ENCODE measurements at places on chromosomes 11 and 22.

DNA sequence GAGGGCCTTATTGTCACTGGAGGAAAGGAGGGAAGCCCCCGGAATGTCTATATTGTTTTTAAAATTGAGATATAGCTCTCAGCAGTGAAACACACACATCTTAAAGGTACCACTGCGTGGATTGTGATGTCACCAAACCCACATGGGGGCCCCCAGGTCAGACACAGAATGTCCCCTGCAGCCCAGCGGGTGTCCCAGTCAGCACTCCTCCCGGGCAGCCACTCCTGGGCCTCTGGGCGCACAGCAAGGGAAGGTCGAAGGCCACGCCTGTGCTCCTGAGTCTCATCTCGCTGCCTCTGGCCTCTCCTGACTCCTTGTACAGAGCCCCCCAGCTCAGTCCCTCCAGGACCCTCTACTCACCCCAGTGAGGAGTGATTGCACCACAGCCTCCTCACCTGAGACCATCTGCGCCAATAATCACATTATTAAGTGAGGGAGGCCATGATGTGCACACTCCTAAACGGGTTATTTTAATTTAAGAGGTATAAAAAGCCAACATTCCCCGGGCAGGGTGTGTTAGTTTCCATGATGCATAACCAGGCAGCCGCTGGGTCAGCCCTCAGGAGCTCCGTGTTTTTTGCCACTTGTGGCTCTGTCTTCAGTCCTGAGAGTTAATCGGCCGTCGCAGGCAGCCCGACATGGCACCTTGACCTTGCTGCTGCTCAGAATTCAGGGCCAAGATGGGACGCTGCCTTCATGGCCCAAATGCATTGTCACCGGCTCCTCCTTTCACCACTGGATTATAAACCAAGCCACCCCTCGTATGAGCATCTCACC is 1089.3 kb downstream of the BRD1 start:
- no peak for DNase-seq

- DNase-seq, result no peak
Observed at GRCh38 chr22:23093051-23093788, 22.9 kb downstream of the GNAZ start.

GRCh38 chr11:9073466-9074225 is 17.8 kb downstream of the SCUBE2 start:
- no peak for DNase-seq

DNA sequence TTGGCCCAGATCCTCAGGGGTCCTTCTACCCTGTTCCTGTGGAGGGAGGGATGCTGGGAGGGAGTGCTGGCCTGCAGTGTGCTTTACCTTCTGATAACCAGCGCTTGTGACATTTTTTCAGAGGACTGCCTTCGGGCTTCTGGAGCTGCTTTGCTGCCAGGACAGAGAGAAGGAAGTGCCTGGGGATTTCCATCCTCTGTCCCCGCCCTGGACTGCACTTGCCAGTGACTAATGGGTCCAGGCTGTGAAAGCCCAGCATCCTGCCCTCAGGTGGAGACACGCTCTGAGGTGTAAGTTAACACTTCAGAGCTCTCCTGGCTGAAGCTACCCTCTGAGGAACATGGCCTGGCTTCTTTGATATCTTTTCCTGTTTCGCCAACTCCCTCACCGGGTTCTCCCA is 158.7 kb upstream of the SYT13 start:
- no peak for DNase-seq

- no peak for DNase-seq
Observed at GRCh38 chr22:42258126-42258525, 12.3 kb downstream of the TCF20 start.

GRCh38 chr11:83836883-83837654 is 550.9 kb upstream of the CCDC90B start:
- peak; percentile 34 for DNase-seq

DNA sequence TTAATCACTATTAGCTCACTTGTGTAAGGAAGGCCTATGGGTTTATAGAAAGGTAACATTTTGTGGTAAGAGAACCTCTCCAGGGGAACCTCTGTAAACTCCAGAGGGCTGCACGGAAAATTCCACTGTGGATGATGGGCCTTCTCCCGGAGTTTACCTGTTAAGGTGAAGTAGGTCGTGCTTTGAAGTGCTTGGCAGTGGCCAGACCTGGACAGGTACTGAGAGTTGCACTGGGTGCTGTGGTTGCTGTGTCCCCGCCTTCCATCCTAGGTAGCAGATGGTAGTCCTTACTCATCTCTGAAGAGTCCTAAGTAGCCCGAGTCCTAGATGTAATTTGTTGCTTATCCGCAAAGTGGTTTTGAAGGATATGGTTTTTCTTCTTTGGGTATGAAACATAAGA is 133.4 kb downstream of the TEAD1 start:
- no peak for DNase-seq

DNA sequence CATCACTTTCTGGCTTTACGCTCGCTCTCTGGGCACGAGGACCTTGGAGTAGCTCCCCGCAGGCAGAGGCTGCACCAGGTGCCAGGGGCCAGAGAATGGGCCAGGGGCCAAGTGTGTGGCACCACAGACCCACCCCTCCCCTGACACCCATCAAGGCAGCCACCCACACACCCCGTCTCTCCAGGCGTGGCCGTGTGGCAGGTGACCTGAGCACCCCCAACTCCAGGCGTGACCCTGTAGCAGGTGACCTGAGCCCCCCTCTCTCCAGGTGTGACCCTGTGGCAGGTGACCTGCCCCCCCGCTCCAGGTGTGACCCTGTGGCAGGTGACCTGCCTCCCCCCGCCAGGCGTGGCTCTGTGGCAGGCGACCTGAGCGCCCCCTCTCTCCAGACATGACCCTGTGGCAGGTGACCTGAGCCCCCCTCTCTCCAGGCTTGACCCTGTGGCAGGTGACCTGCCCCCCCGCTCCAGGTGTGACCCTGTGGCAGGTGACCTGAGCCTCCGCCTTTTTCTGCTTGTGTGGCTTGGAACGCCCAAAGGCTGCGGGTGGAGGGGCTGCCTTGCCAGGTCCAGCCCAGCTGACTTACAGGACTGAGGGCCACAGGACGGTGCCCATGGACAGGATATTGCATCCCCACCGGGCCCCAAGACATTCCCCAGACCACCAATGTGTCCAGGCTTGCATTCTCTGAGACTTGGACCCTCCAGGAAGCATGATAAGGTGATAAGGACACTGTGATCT is 667.2 kb downstream of the BRD1 start:
- no peak for DNase-seq

DNA sequence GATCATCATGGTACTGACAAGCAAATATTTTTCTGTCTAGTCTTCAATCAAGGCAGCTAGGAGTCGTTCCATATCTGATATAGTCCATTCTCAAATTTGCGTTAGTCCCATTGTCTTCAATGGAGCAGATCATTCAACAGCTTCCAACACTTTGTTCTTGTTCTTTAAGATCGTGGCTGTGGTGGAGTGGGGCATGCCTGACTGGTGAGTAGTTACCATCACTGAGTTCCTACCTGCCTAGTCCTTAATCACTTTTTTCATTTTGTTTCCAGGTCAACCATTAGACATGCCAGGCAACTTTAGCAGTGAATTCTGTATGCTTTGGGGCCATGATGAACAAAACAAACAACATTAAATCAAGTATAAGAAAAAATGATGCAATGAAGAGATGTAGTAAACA is 693.1 kb upstream of the KIRREL3 start:
- DNase-seq, result no peak

- DNase-seq, result no peak
Observed at GRCh38 chr11:120658071-120658423, 146.5 kb downstream of the GRIK4 start.

GRCh38 chr22:39348909-39349505 is 784 bp upstream of the SYNGR1 start:
- no peak for DNase-seq

GRCh38 chr22:50581031-50581949 is 1.4 kb downstream of the CHKB start:
- DNase-seq, result no peak

- DNase-seq, result no peak
Observed at GRCh38 chr11:64362339-64362738, 3.4 kb downstream of the RPS6KA4 start.

DNA sequence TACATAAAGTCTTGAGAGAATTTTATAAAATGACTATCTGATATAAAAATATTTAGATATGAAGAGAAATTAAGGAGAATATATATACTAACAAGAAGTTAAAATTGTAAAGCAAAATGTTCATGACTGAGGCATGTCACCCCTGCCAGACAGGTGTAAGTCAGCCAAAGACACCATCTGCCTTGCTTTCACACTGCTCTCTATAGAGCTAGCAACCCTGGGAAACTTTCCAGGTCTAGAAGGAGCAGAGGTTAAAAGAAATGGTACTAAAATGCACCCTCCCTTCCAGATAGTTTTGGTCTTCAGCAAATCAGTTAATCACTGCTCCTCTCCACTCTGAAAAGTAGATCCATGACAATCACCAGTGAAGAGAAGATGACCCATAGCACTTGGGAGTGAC is 16.5 kb downstream of the PPP2R1B start:
- no peak for DNase-seq

GRCh38 chr11:104926771-104927611 is 28.7 kb upstream of the CASP12 start:
- no peak for DNase-seq

DNA sequence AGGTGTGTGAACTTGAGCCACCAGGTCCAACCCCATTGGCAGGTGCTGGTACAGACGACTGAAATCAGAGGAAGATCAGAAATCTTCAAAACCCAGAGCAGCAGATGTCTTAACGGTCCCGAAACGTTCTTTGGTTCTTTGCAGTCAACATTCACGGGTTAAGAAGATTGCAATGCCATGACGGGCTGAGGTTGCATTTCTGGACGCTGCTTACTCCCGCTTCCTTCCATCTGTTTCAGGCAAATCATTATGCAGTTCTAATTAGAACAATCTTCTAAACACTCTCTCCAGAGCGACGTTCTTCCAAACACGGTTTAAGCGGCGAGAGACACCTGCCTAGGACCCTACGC is 492 bp upstream of the LUZP2 start:
- DNase-seq, result no peak

DNA sequence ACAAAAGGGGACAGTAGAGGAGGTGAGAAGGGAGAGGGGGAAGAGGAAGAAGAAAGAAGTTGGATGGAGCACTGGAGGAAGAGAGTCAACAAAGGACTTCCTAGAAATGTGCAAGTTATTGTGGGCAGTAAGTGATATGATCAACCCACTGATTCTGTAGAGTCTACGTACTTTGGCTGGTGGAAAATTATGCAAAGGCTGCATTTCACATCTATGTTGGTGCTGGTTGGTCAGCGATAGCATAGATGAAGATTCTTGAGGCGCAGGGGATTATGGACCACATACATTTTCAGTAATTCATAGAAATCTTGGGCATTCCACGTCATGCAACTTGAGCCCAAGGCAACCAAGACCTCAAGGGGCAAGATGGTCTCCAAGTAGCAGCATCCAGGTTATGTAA is 12.6 kb upstream of the BIRC3 start:
- DNase-seq, result no peak

DNA sequence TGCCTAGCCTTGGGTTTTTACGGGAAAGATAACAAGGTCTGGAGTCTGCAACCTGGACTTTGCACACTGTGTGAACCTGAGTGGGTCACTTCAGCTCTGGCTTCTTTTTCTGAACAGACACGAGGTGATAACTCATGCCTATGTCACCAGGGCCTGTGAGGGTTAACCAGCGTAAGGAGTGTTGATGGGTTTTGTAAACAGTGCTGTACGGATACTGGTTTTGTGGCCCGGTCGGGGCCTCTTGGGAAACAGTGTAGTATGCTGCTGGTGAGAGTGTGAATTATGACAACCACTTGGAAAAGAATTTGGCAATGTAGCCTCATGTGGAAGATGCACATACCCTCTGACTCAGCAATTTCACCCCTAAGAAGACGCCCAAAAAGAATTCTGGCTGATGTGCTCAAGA is 266.8 kb downstream of the MN1 start:
- DNase-seq, result no peak

GRCh38 chr11:6570691-6571427 is 32.6 kb downstream of the RRP8 start:
- no peak for DNase-seq

GRCh38 chr11:17976651-17977050 is 36.2 kb downstream of the SERGEF start:
- DNase-seq, result no peak

DNA sequence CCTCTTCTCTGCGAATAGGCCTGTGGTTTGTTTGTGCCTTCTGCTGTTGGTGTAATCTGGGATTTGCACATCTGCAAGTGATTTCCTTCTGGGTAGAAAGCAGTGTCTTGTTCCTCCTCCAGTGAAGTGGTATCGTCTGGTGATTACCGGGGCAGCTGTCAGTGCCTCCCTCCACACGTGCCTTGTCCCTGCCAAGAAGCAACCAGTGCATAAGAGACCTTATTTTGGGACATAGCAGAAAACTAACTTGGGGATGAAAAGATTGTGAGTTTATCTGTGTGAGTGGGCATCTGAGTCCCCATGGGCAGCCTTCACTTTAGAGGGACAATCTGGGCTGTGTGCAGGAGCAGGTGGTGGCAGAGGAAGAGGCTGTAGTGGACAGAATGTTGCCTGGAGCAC is 71.5 kb upstream of the SORL1-AS1 start:
- DNase-seq, result no peak

DNA sequence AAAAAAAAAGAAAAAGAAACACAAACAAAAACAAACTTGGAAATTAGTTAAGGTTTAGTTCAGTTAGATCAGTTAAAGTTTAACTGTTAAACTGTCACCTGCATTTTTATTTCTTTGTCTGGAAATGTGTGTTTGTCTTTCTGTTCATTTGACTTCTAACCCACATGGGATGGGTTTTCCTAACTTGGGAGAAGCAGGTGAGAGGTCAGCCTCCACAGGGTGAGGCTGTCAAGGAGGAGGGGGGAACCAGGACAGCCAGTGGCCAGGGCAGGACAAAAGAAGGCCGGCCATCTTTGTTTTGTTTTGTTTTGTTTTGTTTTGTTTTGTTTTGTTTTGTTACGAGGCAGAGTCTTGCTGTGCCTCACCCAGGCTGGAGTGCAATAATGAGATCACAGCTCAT is 13.4 kb upstream of the GCAT start:
- DNase-seq, result no peak

GRCh38 chr11:47438721-47439120 is 10.2 kb downstream of the RAPSN start:
- no peak for DNase-seq

DNA sequence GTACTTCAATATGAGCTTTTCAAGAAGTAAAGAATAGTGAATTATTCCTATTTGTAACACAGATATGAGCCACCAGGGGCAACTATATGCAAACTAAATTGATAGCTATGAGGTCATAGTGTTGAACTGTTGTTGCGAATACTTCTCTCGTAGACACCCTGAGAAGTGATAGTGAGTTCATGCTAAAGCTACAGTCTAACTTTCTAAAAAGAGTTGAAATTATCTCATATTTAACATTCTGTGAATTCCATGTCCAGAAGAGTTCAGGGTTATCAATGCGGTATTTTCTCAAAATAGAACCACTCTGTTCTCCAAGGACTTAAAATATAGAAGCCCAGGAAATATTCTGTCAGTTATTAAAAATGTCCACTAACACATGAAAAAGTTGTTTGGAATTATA is 185.4 kb downstream of the AASDHPPT start:
- no peak for DNase-seq

- DNase-seq, result no peak
Observed at GRCh38 chr22:35727436-35727835, 9.8 kb downstream of the APOL5 start.

- DNase-seq, result no peak
Observed at GRCh38 chr22:41757502-41757901, 43.0 kb upstream of the CCDC134 start.

Measured in nucleus accumbens (tissue), 56 donors.